ENCODE measurements at places on chromosomes 1 and 21.

GRCh38 chr1:92804721-92805201 is 19.9 kb upstream of the EVI5 start:
- peak; percentile 7 for DNase-seq

GRCh38 chr1:161314201-161314981 is at the start of gene SDHC:
Gene SDHC, plus strand, starts transcription at chr1:161314381. Its CDS starts 25 bp downstream, at chr1:161314406.
- DNase-seq: peak; percentile 87

GRCh38 chr1:50995651-50996050 is 25.6 kb downstream of the CDKN2C start:
- no peak for DNase-seq

- no peak for DNase-seq
Observed at GRCh38 chr1:205241366-205242030, 13.8 kb downstream of the TMCC2 start.
